ENCODE measurements at places on chromosomes 1 and 21.

GRCh38 chr1:223500560-223501425 lies 107.6 kb downstream of the CCDC185 start:
- DNase-seq = peak; percentile 21

- DNase-seq = no peak
Observed at GRCh38 chr1:212138457-212138856, 102.9 kb downstream of the DTL start.

DNA sequence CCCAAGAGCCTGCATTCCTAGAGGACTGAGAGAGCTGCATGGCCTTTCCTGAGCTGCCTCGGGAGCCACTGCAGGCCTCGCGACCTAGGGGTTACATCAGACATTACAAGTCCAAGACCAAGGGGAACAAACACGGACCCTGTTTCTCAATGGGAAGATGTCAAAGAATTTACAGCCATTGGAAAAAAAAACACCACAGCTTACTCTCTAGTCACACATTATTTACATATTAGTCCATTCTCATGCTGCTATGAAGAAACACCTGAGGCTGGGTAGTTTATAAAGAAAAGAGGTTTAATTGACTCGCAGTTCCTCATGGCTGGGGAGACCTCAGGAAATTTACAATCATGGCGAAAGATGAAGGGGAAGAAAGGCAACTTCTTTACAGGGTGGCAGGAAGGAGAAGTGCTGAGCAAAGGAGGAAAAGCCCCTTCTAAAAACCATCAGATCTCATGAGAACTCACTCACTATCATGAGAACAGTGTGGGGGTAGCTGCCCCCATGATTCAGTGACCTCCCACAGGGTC lies 8.4 kb upstream of the PRMT2 start:
- no peak for DNase-seq

DNA sequence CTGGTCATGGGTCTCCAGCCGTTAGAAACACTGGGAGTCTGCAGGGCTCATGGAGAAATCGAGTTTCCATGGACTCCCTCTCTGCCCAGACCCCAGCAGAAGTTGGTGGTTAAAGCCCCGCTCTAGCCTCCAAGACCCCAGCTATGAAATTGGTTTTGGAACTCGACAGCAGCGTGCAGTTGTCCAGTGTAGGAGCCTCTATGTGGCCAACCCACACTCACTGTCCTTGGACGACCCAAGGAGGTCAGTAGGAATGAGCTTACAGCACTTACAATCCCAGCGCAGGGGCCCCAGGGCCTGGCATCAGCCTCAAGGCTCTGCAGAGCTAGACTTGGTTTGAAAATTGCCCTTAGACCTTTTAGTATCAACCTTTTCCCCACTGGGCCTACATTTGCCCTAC lies 3.2 kb upstream of the PRDM16 start:
- DNase-seq = no peak

DNA sequence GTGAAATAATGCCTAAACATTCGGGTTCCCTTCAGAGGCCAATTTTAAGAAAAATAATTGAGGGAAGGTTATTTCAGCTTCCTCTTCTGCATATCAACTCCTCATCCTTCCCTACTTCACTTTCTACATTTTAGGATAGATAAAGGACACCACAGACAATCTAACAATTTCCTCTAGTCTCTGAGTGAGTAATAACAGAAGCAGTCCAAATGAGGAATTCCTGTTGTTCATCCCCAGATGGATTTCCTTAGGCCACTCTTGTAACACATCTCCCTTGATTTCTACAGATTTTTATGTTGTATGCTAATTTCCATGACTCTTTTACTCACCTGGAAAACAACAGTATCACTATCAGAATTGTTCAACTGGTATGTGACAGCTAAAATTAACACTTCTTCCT lies 87.7 kb upstream of the LYPLAL1 start:
- DNase-seq = no peak

GRCh38 chr1:203572134-203572625 lies 54.5 kb upstream of the ATP2B4 start:
- no peak for DNase-seq

DNA sequence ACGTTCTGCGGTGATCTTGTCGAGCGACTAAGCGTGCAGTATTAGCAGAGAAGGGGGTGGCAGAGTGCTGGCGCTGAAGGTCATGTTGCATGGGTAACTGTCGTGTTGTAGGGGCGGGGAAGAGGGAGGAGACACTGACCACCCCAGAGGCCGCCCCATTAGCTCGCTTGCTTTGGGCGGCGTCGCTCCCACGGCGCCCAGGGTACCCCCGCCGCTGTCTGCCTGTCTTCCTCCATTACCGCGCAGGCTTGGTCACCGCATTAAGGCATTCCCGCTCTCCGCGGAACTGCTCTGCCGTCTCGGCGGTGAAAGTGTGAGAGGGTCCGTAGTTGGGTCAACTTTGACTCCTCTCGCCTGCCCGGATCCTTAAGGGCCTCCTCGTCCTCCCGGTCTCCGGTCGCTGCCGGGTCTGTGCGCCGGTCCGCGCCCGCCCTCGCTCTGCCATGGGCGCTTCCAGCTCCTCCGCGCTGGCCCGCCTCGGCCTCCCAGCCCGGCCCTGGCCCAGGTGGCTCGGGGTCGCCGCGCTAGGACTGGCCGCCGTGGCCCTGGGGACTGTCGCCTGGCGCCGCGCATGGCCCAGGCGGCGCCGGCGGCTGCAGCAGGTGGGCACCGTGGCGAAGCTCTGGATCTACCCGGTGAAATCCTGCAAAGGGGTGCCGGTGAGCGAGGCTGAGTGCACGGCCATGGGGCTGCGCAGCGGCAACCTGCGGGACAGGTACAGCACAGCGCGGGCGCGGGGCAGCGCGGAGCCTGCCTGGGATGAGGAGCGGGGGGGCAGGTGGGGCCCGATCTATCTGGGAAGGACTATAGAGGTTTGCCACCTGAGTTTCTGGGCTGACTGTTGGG lies at the start of gene MTARC2:
Gene MTARC2 (plus strand): TSS at position 234 of the 846 bp plus-strand sequence. CDS start 210 bp downstream, at position 444.
- DNase-seq = no peak

DNA sequence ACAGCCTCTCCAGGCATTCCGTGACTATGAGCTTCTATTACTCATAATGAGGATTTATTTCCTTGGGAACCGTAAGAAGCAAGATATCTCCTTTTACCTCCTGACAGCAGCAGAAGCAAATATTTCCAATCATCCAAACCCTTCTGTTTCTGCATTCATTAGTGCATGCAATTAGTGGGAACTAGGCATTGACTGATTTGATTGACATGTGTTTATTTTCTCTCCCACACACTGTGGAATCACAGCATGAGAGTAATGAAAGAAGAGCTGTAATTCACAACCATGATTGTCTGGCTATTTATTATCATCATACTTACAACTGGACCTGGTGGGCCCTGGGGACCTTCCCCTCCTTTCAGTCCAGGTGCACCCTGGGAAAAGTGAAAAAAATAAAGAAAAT lies 146.8 kb downstream of the COL11A1 start:
- DNase-seq = no peak

DNA sequence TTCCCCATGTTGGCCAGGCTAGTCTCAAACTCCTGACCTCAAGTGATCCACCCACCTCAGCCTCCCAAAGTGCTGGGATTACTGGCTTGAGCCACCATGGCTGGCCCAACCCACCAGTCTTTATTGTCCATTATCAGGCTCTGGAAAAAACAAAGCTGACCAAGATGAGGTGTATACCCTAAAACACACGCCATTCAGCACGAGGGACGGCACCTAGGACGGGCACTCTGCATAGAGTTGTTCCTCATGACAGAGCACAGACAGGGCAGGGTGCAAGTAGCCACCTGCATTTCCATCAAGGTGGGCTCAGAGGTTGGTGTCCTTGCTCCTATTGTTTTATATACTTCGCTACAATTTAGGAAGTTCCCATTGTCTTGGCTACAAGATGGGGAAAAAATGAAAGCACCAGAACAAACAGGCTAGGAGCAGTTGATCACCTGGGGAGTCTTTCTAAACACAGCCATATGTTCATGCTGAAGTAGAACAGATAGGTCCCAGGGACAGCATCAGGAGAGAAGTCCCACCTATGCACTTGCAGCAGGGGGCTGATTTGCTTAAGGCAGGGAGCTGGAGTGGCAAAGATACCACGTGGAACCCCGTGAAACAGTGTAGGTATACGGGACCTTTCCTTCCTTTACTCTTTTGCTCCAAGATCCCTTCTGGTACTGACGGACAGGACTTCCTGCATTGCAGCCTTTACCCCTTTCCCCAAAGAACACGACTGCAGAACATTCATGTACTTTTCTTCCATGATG lies 4.5 kb downstream of the KRTCAP2 start:
- DNase-seq = no peak

- DNase-seq = peak; percentile 88
Observed at GRCh38 chr1:244048256-244049161, 2.6 kb upstream of the ZBTB18 start.

- peak; percentile 79 for DNase-seq
Observed at GRCh38 chr1:9129266-9130041, 552 bp upstream of the GPR157 start.

DNA sequence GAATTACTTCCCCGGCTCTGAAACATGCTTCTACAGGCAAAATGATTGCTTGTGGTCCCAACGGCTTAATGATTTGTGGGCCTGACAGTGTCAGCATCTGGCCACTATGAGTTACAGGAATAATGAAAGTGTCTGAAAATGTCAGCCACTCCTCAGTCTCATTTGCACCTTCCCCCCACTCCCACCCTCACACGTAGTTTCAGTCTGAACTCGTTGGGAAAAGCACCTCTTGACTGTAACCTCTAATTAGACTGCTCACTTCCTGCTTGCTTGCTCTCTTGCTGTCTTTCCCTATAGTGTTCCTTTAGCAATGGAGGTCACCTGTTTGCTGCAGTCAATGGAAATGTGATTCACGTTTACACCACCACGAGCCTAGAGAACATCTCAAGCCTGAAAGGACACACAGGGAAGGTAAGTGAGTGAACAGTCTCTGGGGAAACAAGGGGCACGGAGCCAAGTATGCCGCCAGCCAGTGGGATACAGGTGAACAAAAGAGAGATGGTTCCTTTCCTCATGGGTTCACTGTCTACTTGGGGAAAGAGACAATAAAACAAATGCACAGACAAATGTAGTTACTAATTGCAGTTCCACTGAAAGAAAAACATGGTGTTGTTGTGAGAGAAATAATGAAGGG lies 27.1 kb downstream of the CFAP57 start:
- no peak for DNase-seq

DNA sequence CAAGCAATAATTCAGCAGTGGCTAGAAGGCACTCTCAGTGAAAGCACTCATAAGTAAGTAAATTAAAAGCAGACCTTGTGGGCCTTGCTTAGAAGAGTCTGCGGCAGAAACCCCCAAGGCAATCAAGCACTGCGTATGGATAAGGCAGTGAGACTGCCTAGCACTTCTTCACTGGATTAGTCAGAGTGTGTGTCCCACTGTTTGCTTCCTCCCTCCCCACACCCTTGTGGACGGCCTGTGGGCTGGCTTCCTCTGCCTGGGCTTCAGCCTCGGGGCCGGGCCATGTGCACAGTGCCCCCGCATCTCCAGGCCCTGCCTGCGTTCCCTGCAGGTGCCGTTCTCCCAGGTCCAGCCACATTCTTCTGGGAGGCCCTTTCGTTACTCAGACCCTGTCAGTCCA lies 23.8 kb downstream of the AGT start:
- DNase-seq = no peak

- DNase-seq = no peak
Observed at GRCh38 chr1:91651661-91652071, 151.0 kb downstream of the CDC7 start.

DNA sequence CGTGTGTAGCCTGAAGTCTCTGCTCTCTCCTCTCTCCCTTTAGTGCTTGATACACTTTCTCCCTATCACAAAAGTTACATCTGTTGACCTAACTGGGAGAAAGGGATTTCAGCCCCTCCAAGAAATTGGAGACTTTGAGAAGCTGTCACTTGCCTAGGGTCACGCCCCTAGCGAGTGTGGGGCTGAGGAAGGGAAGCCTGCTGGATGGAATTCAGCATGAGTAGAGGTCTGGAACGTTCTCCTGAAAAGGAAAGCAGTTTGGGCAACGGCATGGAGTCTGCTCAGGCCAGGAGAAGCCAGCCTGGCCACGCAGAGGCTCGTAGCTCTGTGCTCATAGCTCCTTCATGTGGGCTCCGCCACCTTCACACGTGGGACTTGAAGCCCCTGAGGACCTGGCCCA lies 22.4 kb downstream of the COL16A1 start:
- DNase-seq = no peak

- no peak for DNase-seq
Observed at GRCh38 chr1:154829062-154829461, 41.0 kb downstream of the KCNN3 start.

- no peak for DNase-seq
Observed at GRCh38 chr1:20785907-20786252, 1.2 kb downstream of the HP1BP3 start.

GRCh38 chr1:19124273-19124672 lies 85.8 kb downstream of the UBR4 start:
- no peak for DNase-seq

- DNase-seq = no peak
Observed at GRCh38 chr1:214694769-214695168, 91.8 kb downstream of the CENPF start.

DNA sequence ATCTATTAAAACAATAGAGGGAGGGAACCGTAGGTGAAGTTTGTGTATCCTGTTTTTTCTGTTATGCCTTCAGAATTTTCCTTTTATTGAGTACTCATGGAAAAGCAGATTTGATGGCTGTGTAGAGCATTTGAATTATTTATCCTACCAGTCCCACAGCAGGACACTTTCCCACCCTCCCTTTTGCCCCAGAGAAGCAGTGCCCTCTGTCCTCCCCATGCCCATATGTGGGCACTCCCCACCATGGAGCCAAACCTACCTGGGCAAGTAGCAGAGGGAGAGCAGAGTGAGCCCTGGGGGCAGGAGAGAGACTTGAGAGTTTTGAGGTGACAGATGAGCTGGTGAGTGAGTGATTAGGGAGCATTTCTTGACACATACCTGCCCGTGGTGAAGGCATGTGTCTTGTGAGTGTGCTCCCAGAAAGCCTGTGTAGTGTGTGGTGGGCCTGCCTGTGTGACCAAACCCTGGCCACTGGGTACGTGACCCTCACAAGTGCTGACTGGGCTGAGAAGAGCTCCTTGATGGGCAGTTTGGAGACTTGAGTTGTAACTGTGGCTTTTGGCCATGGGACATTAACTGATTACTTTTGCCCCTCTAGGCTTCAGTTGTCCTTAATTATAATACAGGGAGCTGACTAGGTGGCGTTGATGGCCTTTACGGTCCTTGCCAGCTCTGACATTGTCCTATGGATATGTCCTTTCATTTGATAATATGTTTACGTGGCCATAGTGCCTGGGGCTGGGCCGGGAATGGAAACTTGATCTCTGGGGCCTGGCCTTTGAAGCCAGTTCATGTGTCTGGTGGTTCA lies 3.6 kb downstream of the PSEN2 start:
- DNase-seq = no peak

DNA sequence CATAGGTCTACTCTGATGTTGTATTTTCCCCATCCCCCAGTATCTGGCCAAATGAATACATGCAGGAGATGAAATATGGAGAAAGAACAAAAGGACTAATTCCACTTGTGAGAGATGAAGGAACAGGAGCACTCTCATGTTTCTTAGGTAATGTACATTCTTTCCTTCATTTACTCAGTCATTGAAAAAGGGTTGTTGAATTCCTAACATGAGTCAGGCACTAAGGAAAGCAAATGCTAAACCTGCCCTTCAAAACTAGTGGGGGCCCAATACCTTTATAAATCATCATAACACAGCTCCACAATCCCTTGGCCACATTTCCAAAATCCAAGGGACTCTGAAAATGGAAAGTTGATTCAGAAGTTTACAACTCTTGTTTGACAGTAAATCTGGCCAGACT lies 94.3 kb downstream of the DIRAS3 start:
- DNase-seq = no peak

- no peak for DNase-seq
Observed at GRCh38 chr1:38651669-38652068, 207.9 kb downstream of the RRAGC start.
